Heart right ventricle (tissue), 16 donors: ENCODE measurements at places on chromosomes 7 and 10. TPM values are rescaled to one million over a fixed set of nuclear protein-coding genes. Genes with fewer than 3 reads are reported as not detected.

- no peak overlapping the region for H3K4me3 ChIP-seq
- H3K36me3 ChIP-seq = no peaks in the 10 kb centered on the region
- H3K27me3 ChIP-seq = no peaks in the 10 kb centered on the region
- no peak overlapping the region for H3K27ac ChIP-seq
- H3K4me1 ChIP-seq = peaks cover 16% of the 10 kb centered on the region
Observed at GRCh38 chr7:15838265-15838664, 151.8 kb upstream of the MEOX2 start.

- H3K27ac ChIP-seq = no peak overlapping the region
- H3K27me3 ChIP-seq = no peaks in the 10 kb centered on the region
- H3K36me3 ChIP-seq = no peaks in the 10 kb centered on the region
- H3K4me1 ChIP-seq = peaks cover 12% of the 10 kb centered on the region
Observed at GRCh38 chr7:112937651-112938415, 147.6 kb upstream of the TMEM168 start.

The SFMBT2 gene
- 10.8 TPM for total RNA-seq

GRCh38 chr7:17311952-17312351 is 13.5 kb downstream of the AHR start:
- no peak for DNase-seq
- H3K27ac ChIP-seq = peak overlapping the region; percentile 22
- no peak overlapping the region for H3K4me3 ChIP-seq
- peaks cover 55% of the 10 kb centered on the region for H3K4me1 ChIP-seq

DNA sequence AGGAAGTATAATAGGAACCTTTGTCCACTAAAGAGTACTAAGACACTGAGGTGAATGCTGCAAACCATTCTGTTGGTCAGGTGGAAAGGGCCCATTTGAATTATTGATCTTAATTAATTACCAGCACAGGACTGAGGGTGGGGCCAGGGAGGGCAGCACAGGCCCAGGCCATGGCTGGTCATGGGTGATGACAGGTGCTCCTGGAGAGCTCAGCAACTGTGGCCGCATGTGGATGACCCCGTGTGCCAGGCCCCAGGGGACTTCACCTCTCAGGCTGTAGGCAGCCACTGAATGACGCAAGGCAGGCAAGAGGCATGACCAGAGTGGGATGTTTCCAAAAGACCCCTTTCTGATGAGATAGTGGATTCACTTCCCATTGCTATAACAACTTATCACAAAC is 54.2 kb downstream of the HECW1 start:
- no peaks in the 10 kb centered on the region for H3K27me3 ChIP-seq
- no peak for DNase-seq
- no peaks in the 10 kb centered on the region for H3K36me3 ChIP-seq
- H3K4me3 ChIP-seq = no peak overlapping the region

The HOXA6 gene
- total RNA-seq = not detected

DNA sequence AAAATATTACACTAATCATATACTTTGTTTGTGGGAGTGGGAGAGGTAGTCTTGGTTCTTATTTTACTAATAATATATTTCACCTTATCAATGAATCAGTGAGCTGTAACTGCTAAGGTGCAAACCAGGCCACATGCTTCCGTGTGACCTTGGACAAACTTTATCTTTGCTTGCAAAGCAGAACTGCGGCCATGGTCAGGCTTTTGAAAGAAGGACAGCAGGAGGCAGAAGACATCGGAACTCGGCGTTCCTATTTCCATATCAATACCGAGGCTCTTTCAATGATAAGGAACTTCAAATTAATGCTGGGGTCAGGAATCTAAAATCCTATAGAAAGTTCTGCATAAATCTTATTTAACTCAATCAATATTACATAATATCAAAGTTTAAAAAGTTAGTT is 491.9 kb upstream of the PFKP start:
- peaks cover 4% of the 10 kb centered on the region for H3K27me3 ChIP-seq
- DNase-seq = no peak
- H3K4me1 ChIP-seq = no peaks in the 10 kb centered on the region
- H3K4me3 ChIP-seq = no peak overlapping the region
- H3K27ac ChIP-seq = no peak overlapping the region
- H3K36me3 ChIP-seq = no peaks in the 10 kb centered on the region

The HOXA4 gene
- total RNA-seq = 1.1 TPM

GRCh38 chr10:28644647-28645046 is 32.7 kb upstream of the BAMBI start:
- H3K27ac ChIP-seq = no peak overlapping the region
- H3K4me1 ChIP-seq = no peaks in the 10 kb centered on the region
- DNase-seq = no peak
- no peaks in the 10 kb centered on the region for H3K27me3 ChIP-seq

The CAV1 gene
- 274 TPM for total RNA-seq

The PPP1R3C gene
- 149 TPM for total RNA-seq

The ELOVL3 gene
- total RNA-seq = not detected

DNA sequence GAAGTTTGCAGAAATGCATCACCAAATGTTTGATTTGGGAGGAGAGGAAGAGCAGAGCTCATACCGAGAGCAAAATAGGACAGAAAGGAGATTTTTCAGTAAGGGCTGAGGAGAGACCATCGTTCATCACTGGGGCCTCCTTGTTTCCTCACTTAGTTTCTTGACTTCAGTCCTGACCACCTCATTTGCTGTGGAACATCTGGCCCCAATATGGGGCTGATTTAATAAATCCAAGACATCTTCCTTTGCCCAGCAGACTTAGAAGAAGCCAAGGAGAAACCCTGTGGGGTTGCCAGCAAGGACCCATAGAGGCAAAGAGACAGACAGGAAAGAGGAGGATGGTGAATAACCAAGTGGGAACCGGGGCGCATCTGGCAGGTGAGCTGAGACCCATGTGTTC is 60.4 kb downstream of the CHST3 start:
- H3K4me3 ChIP-seq = no peak overlapping the region
- H3K4me1 ChIP-seq = peaks cover 3% of the 10 kb centered on the region
- H3K36me3 ChIP-seq = no peaks in the 10 kb centered on the region
- H3K27me3 ChIP-seq = no peaks in the 10 kb centered on the region

The GDF2 gene
- not detected for total RNA-seq

GRCh38 chr7:98236355-98237185 is 15.5 kb downstream of the TECPR1 start:
- no peaks in the 10 kb centered on the region for H3K27me3 ChIP-seq
- H3K4me3 ChIP-seq = no peak overlapping the region
- no peak for DNase-seq
- no peak overlapping the region for H3K27ac ChIP-seq
- H3K4me1 ChIP-seq = no peaks in the 10 kb centered on the region

The VSIR gene
- total RNA-seq = 70.4 TPM

The KCP gene
- total RNA-seq = 0.25 TPM

DNA sequence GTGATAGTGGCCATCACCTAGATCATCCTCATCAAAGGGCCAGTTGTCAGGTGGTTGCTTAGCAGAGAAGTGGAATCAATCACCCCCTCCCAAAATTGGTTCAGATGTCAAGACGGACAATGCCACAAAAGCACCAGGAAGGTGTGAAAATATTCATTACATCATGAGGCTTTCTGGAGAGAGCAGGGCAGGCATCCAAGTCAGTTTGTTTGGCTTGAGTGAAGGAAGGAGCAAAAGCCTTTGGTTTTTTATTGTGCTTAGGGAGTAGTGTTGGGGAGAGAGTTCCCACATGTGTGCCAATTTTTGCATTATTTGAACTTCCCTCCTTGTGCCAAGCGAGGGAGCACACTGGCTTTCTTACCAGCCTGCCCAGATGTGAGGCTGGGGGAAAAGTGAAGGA is 1082.9 kb downstream of the LRMDA start:
- H3K36me3 ChIP-seq = no peaks in the 10 kb centered on the region
- no peak overlapping the region for H3K27ac ChIP-seq
- no peaks in the 10 kb centered on the region for H3K27me3 ChIP-seq
- no peaks in the 10 kb centered on the region for H3K4me1 ChIP-seq

GRCh38 chr7:50952544-50952943 is 169.8 kb upstream of the GRB10 start:
- H3K4me1 ChIP-seq = peaks cover 29% of the 10 kb centered on the region
- no peaks in the 10 kb centered on the region for H3K27me3 ChIP-seq
- H3K27ac ChIP-seq = no peak overlapping the region
- no peaks in the 10 kb centered on the region for H3K36me3 ChIP-seq
- no peak overlapping the region for H3K4me3 ChIP-seq

GRCh38 chr7:94355454-94355853 is 39.2 kb upstream of the COL1A2 start:
- DNase-seq = no peak
- H3K4me1 ChIP-seq = no peaks in the 10 kb centered on the region
- H3K4me3 ChIP-seq = no peak overlapping the region

The APBB1IP gene
- 3.0 TPM for total RNA-seq

The MBL2 gene
- total RNA-seq = not detected

The SGPL1 gene
- total RNA-seq = 11.8 TPM

DNA sequence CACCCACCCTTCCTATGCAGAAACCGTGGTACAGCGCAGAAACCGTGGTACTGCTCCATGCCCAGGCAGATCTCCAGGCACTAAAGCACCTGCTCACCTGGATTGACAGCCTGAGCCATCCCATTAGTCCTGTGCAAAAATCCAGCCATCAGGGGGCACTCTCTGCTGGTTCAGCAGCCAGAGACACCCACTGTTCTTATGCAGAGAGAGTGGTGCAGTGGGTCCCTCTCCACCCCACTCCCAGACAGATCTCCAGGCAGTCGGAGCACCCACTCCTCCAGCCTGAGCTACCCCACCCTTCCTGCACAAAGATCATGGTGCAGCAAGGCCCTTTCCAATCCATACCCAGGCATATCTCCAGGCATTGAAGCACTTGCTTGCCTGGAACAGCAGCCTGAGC is 219.8 kb downstream of the CTNNA3 start:
- no peak for DNase-seq
- H3K4me3 ChIP-seq = no peak overlapping the region
- no peak overlapping the region for H3K27ac ChIP-seq
- H3K36me3 ChIP-seq = no peaks in the 10 kb centered on the region

DNA sequence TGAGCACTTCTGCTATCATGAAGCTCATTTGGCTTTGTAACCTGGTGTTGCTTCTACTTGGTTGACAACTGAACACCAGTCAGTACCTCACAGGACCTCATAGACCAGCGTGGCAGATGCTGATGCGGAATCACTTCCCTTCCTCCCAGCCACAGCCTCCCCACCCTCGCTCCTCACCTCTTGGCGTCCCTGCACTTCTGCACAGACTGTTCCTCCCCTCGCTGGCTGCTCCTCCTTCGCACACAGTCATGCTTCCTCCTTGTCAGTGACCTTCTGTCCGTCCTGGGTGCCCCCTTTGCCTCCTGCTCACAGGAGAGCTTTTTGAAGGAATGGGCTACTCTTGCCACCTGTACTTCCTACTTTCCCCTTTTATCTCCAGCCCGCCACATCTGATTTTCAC is 61.4 kb upstream of the CTBP2 start:
- no peak overlapping the region for H3K4me3 ChIP-seq
- no peak for DNase-seq
- no peaks in the 10 kb centered on the region for H3K4me1 ChIP-seq
- no peaks in the 10 kb centered on the region for H3K36me3 ChIP-seq

GRCh38 chr10:98391578-98391991 is 23.4 kb downstream of the PYROXD2 start:
- H3K27me3 ChIP-seq = no peaks in the 10 kb centered on the region
- H3K27ac ChIP-seq = peak overlapping the region; percentile 49
- peaks cover 21% of the 10 kb centered on the region for H3K4me1 ChIP-seq
- H3K4me3 ChIP-seq = no peak overlapping the region
- DNase-seq = peak; percentile 66

- no peak overlapping the region for H3K27ac ChIP-seq
- peaks cover 5% of the 10 kb centered on the region for H3K4me1 ChIP-seq
- no peak for DNase-seq
- no peak overlapping the region for H3K4me3 ChIP-seq
- H3K36me3 ChIP-seq = no peaks in the 10 kb centered on the region
Observed at GRCh38 chr7:141156407-141156806, 82.5 kb downstream of the TMEM178B start.

The DLX6 gene
- not detected for total RNA-seq

GRCh38 chr7:99030457-99030856 is 113.5 kb downstream of the SMURF1 start:
- H3K4me1 ChIP-seq = peaks cover 19% of the 10 kb centered on the region
- DNase-seq = no peak
- H3K36me3 ChIP-seq = peaks cover 58% of the 10 kb centered on the region
- no peaks in the 10 kb centered on the region for H3K27me3 ChIP-seq
- no peak overlapping the region for H3K4me3 ChIP-seq

DNA sequence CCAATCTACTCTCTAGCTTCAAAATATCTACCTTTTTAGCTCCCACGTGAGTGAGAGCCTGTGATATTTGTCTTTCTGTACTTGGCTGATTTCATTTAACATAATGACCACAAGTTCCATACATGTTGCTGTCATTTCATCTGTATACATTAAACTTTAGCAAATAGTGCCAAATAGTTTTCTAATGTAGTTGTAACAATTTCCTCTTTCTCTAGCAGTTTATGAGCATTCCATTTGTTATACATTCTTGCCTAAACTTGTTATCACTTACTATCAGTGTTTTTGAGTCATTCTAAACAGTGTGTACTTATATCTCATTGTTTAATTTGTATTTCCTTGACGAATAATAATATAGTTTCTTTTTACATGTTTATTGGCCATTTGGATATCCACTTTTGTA is 77.2 kb downstream of the NEUROD6 start:
- H3K27me3 ChIP-seq = no peaks in the 10 kb centered on the region
- H3K27ac ChIP-seq = no peak overlapping the region
- H3K36me3 ChIP-seq = no peaks in the 10 kb centered on the region
- H3K4me3 ChIP-seq = no peak overlapping the region
- DNase-seq = no peak

The TRIM50 gene
- total RNA-seq = 0.42 TPM

- H3K27me3 ChIP-seq = no peaks in the 10 kb centered on the region
- no peak overlapping the region for H3K27ac ChIP-seq
- H3K4me3 ChIP-seq = no peak overlapping the region
- H3K36me3 ChIP-seq = no peaks in the 10 kb centered on the region
Observed at GRCh38 chr7:101081432-101081831, 3.8 kb upstream of the TRIM56 start.

The BEND7 gene
- 21.0 TPM for total RNA-seq

- no peaks in the 10 kb centered on the region for H3K36me3 ChIP-seq
- no peaks in the 10 kb centered on the region for H3K27me3 ChIP-seq
Observed at GRCh38 chr10:131790021-131790420, 110.8 kb upstream of the PPP2R2D start.
